ENCODE measurements at places on chromosomes 1 and 21. TPM values are rescaled to one million over a fixed set of nuclear protein-coding genes. Genes with fewer than 3 reads are reported as not detected.

The FAM167B gene
- 3.7 TPM for total RNA-seq

DNA sequence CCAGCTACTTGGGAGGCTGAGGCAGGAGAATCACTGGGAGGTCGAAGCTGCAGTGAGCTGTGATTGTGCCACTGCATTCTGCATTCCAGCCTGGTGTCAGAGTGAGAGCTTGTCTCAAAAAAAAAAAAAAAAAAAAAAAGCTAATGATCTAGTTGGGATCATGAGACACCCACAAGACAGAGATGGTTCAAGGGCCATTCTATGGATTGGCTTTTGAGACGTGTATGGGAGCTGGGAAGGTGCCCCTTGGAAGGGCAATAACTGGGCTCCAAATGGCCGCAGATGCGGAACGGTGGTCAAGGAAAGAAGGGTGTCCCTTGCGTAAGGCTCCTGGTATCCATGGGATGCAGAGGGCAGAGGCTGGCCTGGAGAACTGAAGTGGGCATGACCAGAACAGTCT lies 6.8 kb upstream of the ADAM15 start:
- DNase-seq: no peak

DNA sequence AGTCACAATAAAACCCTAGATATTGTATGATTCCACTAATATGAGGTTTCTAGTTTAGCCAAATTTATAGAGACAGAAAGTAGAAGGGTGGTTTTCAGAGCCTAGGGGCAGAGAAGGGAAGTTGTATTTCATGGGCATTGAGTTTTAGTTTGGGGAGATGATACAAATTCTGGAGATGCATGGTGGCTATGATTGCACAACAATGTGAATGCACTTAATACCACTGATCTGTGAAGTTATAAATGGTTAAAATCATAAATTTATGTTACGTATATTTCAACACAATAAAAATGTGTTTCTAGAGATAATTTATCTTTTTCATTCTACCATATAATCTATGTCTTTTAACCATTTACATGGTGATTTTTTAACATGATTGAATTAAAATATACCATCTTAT lies 779.3 kb upstream of the BRINP3 start:
- no peak for DNase-seq

GRCh38 chr1:45507893-45508292 lies 7.8 kb downstream of the MMACHC start:
- no peak for DNase-seq

Measured in vagina (tissue), 2 donors.